ENCODE measurements at places on chromosomes 7 and 10.

GRCh38 chr10:19730167-19730906 lies 85.9 kb upstream of the PLXDC2 start:
- DNase-seq, result no peak

GRCh38 chr10:62399211-62399610 lies 25.0 kb downstream of the ZNF365 start:
- no peak for DNase-seq

DNA sequence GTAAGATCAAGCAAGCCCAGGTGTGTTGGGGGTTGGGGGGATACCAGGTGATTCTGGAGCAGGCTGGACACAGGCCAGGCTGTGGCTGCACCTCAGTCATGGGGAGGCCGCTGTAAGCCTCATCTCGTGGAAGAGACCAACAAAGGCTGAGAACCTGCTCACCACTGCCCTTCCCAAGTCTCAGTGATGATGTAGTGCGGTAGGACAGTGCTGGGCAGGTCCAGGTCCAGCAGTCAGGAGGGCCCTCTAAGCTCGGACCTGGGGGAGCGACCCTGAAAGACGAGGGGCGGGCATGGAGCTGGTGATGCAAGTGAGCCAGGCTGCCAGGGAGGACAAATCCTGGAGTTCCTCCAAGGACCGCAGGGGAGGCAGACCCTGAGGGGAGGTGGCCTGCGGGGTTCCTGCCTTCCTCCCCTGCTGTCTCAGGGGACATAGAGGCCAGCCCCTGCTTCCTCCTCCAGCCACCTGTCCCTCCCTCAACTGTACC lies 3.3 kb upstream of the PWWP2B start:
- no peak for DNase-seq

GRCh38 chr10:70932392-70933196 lies 44.2 kb upstream of the PCBD1 start:
- DNase-seq, result no peak

DNA sequence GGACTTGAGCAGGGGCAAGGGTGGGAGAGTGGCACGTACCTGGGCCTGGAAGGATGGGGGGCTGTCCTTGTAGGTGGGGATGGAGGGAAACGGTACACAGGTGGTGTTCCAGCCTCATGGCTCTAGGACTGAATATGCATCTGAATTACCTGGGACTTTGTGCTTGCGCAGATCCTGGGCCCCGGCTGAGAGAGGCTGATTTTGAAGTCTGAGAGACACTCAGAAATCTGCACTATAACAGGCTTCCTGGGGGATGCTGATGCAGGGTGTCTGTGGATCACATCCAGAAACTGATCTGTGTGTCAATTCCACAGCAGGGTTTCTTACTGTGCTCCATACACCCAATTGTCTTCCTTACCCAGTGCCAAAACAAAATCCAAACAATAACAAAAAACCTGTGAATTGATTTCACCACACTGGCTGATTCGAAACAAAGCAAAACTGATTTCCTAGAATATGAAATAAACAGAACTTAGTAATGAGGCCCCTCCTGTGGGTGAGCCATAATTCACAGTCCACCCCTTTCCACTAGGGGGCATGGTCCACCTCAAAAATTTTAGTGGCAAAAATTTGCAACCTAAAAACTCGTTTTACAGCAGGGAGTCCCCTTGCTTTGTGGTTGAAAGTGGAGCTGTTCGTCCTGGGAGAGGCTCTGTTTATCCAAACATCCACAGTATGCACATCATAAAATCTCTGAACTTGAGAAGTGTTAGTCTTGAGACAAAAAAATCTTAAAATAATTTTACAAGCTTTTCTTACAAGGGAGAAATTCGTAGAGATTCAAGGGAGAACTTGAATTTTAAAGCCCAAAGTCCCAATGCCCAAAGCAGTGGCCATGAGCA lies 32.0 kb upstream of the PLEKHA1 start:
- DNase-seq, result no peak

- no peak for DNase-seq
These were observed 34.5 kb downstream of the SNX10 start for GRCh38 chr7:26326211-26326610.

- DNase-seq, result no peak
These were observed 144.9 kb upstream of the HDAC9 start for GRCh38 chr7:18350678-18351077.

- DNase-seq, result no peak
These were observed 915.6 kb downstream of the KCNMA1 start for GRCh38 chr10:76721891-76722505.

GRCh38 chr10:43374194-43374593 lies 2.8 kb downstream of the FXYD4 start:
- no peak for DNase-seq

DNA sequence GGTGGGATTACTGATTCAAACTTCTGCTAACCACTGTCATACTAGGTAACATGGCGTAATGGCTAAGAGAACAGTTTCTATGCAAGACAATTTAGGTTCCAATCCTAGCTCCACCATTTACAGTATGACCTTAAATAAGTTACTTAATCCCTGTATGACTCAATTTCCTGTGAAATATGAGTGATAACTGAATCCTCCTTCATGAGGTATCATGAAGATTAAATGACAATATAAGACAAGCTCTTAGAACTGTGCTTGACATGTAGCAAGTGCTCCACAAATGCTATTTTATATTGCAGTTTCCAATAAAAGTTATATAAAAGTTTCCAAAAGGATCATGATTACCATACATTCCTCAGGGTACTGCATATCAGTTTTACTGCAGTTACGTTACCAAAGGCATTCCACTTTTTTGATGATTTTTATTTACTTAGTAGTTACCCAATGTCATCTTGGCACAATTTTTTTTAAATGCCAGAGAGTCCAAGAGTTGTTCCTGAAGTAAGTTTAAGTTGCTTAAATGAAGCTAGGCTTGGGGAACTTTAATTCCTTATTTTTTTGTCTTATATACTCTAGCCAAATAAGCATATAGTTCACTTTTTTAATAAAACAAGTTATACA lies 7.1 kb downstream of the DOCK4 start:
- DNase-seq, result no peak

DNA sequence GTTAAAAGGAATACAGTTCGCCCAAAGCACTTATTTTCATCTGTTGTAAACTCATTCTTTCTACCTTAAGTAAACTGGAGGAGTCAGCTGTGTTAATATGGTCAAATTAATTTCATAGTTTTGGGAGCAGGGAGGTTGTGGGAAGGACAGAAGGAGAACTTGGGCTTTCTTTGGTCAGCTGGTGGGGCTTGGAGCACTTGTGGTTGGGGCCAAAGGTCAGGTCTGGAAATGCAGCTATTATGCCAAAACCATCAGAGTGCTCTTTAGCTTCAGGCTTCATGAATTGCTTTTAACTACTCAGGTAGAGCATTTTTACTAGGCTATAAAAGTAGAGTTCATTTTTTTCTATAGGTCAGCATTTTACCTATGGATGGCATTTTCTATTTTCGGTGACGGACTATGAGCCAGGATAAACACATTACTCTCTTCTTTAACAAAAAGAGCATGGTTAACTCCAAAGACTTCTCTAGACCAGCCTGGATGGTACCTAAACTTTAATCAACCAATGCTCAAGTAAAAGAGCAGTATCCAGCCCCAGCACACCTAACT lies 30.0 kb downstream of the STEAP4 start:
- no peak for DNase-seq

DNA sequence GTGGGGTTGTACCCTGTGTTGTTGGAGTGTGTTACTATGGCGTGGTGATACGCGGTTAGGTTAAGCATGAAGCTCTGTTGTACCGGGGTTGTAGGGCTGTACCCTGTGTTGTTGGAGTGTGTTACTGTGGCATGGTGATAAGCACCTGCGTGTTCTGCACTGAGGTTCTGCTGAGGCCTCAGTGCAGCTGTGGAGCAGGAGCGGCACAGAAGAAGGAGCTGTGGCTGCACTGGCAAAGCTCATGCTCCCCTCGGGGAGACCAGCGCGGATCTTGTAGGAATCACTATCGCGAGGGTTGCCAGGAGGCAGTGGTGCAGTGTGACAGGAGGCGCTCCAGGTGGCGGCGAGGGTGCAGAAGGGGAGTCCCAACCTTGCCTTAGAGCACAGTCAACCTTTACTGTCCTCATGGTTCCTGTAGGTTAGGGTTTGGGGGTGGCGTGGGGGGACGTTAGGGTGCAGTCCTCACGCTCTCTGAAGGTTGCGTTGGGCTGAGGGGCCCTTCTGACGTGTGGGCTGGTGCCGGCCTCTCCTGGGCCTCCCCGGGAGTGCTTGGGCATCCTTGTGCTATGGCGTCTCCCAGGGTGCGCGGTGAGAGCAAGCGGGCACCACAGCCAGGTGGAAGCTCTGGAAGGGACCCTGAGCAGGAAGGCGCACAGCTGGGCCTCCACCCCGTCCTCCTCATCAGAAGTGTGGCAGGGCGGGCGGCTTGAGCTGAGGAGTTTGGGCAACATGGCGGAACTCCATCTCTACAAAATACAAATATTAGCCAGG lies 11.0 kb downstream of the DYNC2I1 start:
- DNase-seq, result no peak

- DNase-seq, result no peak
These were observed 36.8 kb upstream of the ARMS2 start for GRCh38 chr10:122417667-122418066.

DNA sequence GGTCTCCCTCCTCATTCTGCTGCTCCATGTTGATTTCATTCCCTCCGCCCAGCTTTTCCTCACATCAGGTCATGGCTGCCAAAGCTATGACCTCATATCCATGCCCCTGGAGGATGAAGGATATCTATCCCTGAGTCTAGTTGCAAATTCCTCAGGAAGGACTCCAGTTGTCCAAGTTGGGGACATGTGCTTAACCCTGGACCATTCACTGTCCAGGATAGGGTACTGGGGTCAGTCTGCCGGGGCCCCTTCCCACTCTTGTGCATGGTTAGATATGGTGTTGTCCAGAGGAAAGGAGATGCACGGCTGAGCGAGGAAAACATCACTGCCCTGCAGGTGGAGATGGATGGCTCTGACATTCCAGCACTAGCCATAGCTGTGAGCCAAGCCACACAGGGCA lies 51.9 kb upstream of the COMTD1 start:
- DNase-seq, result no peak

- no peak for DNase-seq
These were observed 138.5 kb upstream of the AGR3 start for GRCh38 chr7:17020250-17020649.

DNA sequence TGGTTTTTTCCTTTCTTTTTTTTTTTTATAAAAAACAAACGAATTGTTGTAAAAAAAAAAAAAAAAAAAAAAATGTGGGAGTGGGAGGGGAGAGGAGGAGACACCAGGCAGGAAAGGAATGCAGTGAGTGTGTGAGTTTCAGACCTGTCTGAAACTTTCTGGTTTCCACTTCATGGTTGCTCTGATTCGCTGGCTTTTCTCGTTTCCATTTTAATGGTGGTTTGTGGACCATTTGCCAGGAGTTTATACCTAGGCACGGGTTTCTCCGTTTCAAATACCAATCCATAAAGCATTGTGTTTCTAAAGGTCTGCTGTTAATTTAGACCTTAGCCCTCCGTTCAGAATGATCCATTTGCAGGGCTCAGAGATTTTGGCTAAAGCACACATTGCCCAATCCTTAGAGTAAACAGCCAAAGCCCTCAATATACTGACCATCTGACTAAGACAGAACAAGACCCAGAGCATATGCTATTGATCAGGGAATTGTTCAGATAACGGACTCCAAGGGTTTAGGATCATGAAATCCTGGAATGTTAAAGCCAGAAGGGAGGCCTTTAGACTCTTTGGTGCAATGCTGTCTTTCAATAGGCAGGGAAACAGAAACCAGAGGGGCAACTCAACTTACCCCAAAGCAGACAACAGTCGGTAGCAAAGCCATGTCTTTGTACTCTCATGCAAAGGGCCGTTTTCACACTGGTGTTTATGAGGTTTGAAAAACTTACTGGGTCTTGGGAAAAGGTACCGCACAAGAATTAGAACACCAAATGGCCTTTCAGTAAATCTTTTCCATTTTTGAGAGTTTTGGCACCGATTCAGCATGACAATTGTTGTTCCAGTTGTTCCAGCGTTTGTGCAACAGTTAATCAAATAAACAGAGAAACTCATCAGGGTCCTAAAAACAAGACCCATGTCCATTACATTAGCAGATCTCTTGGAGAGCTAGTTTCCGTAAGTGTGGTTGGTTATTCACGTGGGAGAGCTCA lies 94.3 kb upstream of the AGBL3 start:
- peak; percentile 42 for DNase-seq

DNA sequence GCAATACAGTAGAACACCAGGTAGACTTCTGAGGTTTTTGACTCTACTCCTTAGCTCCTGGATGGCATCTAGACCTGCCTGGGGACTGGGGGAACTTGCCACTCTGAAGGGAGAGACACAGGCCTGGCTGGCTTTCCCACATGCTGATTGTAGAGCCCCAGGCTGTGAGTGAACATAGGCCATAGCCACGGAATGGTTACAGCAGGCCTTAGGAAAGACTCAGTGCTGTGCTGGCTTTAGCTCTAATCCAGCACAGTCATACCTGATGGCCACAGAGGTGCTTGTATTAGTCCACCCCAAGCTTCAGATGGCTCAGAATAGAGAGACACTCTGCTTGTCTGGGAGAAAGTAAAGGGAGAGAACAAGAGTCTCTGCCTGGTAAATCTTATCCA lies 35.0 kb upstream of the ARHGAP12 start:
- no peak for DNase-seq

DNA sequence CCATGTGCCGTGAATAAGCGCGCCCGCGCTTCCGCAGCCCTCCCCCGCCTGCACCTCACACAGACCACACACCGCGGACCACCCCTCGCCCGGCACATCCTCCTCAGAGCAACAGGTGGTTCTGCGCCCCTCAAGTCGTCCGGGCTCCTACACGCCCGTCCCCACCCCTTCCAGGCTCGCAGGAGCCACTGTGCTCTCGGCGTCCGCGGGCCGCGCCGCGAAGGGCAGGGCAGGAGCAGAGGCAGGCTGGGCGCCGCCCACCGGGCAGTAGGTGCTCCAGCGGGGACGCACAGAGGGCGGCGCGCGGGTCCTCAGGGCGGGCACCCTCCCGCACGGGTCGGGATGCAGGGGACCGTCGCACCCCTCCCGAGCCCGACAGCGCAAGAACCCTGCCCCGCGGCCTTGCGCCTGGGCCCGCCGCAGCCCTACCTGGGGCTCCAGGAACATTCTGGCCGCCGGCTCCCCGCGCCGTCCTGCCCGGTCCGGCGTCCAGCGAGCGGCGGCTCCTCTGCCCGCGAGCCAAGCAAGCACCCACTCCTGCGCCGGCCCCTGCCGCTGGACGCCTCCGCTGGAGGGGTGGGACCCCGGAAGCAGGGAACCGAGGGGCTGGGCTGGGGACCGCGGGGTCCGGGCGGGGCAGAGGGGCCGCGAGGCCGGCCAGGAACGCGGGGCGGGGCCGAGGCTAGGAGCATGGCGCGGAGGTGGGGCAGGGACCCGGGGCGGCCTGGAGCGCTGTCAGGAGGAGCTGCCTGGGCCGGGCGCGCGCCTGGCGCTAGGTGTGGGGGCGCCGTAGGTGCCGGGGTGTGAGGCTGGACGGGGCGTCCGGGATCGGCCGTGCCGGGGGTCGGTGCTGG lies 37.4 kb downstream of the RASGEF1A start:
- DNase-seq, result no peak

Measured in NCI-H526 treated with DMSO at 0.1 percent for 48 hours (cell line).